Fibroblast of gingiva (primary cell): ENCODE measurements at places on chromosomes 13 and 19.
A peak's percentile ranks its signal among the peaks of the same experiment; 100 is the strongest.

DNA sequence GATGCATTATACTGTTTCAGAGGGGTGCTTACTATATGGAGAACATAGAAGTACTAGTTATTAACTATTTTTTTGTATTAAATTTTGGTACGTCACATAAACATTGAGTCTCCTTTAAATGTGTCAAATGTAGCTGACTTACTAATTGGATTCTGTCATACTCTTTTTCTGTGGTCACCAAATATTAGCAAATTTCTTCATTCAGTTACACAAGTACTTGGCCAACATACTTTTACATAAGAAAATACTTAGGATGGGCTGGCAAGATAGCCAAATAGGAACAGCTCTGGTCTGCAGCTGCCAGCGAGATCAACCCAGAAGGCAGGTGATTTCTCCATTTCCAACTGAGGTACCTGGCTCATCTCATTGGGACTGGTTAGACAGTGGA lies 19.2 kb downstream of the LPAR6 start:
- DNase-seq: peak; percentile 79

DNA sequence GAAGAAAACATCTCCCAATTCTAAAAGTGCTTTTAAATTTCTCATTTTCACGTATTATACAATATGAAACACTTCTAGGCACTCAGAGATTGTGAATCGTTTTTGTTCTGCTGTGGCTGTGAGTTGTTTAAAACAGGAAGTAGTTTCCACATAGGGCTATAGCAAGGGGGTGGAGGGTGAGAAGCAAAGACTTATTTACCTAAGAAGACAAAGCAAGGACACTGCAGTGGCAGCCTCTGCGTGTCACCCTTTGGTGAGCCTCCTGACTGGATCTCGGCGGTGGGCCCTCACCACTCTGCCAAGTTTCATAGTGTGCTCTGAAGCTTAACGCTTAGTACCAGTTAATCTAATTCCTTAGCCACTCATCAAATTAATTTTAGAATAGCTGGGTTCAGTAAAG lies 56.8 kb downstream of the TNFSF13B start:
- no peak for DNase-seq

- DNase-seq: peak; percentile 71
Observed at GRCh38 chr13:95191821-95192563, 109.3 kb downstream of the ABCC4 start.

GRCh38 chr13:29315847-29316246 lies 279.6 kb downstream of the SLC7A1 start:
- no peak for DNase-seq

- DNase-seq: no peak
Observed at GRCh38 chr13:52782471-52783448, 43.1 kb upstream of the CNMD start.

GRCh38 chr13:92896842-92897241 lies 329.8 kb upstream of the GPC6 start:
- no peak for DNase-seq

GRCh38 chr19:4385291-4386040 lies 14.9 kb downstream of the SH3GL1 start:
- DNase-seq: no peak

DNA sequence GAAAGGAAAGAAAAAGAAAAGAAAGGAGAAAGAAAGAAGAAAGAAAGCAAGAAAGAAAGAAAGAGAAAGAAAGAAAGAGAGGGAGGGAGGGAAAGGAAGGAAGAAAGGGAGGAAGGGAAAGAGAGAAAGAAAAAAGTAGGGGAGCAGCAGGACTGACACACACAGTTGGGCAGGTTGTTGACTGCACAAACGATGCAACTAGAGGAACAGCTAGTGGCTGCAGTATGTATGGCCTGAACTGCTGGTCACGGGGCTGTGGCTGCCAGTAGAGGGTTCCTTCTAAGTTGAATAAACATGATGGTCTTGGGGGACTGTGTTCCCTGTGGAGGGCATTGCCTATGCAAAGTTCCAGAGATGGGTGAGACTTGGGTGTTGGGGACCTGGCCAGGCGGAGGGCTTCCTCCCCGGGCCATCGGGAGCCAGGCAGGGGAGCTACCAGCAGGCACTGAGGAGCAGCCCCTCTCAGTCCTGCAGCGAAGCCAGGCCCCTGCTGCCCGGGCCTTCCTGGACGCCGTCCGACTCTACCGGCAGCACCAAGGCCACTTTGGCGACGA lies 16.7 kb upstream of the COLGALT1 start:
- no peak for DNase-seq

- no peak for DNase-seq
Observed at GRCh38 chr19:53958823-53959757, 3.6 kb upstream of the CACNG8 start.

GRCh38 chr19:1470055-1470304 lies 9.0 kb downstream of the C19orf25 start:
- DNase-seq: no peak

DNA sequence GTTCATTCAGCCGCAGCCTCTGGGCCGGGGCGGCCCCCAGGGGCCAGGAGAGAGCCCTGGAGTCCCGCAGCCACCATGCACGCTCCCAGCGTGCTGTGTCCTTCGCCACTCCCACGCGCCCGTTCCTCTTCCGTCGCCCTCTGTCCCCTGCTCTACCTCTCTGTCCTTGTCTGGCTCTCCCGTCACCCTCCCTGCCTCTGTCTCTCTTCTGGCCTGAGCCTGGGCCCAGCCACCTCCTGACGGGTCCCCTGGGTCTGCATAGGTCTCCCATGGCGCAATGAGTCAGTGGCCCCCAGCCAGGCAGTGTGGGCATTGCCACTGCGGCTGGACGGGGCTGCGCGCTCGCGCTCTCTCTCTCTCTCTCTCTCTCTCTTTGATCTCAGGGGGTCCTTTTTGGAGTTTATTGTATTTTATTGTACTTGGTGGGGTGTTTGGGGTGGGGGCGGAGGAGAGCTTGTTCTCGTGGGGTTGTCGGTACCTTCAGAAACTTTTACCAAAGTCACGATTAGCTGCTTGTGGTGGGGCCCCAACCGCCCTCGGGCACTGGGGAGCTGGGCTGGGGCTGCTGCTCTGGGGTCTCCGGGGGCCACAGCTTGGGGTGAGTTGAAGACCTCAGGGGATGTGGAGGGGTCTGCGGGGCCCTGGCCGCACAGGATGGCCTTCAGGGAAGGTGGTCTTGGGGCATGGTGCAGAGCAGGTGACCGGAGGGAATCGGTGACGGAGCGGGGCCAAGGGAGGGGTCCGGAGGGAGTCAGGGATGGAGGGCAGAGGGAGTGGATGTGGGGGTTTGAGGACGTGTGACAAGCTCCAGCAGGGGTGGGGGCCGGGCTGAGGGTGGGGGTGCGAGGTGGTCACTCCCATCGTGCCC lies 1.7 kb upstream of the TGFBR3L start:
- no peak for DNase-seq

- DNase-seq: no peak
Observed at GRCh38 chr13:34757441-34757840, 184.6 kb upstream of the NBEA start.

- DNase-seq: no peak
Observed at GRCh38 chr13:112574834-112575613, 12.9 kb downstream of the TUBGCP3 start.

DNA sequence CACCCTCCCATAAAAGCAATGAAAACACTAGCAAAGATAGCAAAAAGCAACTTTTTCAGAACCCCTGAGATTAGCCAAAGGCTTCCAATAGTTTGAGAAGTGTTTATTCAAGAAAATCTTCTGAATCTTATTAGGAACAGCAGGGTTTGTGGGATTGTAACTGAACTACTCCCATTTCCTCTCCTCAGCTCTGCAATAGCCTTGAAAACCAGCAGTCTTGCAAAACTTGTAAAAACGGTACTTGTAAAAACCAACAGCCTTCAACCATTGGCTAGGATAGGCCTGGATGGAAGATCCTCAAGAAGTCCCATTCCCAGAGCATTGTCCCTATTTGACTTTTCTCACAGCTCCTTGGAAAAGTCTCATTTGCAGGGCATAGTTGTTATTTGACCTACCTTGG lies 12.1 kb downstream of the RNASEH2B start:
- no peak for DNase-seq

DNA sequence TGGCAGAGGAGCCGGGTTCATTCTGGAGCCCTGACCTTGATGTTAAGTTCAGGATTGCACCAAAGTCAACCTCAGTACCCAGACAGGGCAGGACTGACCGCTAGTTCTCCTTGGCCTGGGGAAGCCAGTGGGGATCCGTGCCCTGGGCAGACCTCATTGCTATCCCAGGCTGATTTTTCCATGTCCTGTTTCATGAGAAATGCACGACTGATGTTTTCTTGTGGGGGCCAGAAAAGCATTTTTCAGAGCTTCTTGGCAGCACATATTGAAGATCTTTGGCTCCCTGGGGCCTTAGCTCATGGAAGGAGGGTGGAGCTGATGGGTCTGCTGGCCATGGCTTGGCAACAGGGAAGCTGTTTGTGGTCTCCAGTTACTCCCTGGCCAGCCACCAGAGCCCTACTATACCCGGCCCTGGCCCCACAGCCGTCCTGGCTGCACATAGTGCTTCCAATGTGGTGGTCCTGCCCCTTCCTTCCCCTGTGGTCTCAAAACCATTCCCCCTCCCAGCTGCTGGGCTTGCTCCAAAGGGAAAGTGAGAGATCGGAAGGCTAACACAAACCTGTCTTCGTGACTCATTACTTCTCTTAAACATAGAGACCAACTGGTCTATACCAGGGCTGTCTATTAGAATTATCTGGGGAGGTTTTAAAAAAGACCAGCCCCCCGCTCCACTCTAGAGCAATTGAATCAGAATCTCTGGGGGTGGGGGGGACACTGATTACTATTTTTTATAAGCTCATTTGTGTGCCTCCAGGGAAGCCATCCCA lies 11.2 kb downstream of the IL17D start:
- DNase-seq: peak; percentile 96

DNA sequence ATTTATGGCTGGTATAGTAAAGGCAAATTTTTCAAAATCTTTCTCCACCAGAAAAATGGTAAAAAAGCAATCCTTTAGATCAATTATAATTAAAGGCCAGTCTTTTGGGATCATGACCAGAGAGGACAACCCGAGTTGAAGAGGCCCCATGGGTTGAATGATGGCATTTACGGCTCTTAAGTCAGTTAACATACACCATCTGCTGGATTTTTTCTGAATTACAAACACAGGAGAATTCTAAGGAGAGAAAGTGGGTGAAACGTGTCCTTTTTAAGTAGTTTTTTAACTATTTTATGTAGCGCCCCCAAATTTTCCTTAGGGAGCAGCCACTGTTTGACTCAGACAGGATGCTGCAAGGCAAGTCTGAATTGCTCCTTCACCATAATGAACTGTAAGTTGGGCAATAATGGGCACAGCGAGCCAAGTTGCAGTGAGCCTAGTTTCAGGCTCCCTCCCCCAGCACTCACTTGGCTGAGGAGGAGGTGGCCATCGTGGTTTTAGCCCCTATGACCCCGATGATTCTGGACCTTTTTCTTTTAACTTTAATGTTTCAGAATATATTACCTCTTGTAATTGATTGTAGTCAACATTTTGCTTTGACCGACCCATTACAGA lies 13.6 kb upstream of the ZNF611 start:
- peak; percentile 29 for DNase-seq

DNA sequence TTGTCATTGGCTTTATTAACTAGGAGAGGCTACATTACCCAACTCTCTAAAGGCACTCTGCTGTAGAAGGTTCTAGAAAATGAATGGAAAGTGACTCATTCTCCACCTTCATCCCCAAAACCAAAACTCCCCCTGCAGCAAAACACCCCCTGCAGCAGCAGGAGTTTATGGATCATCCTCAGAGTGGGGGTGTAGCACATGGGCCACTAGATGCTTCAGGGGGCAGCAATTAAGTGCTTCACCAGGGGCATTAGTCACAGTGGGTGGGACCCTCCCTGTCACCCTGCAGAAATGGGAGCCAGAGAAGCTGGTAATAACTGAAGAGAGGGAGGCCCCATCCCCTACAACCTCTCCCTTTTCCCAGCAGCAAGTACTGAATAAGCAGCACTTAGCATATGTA lies 64.5 kb upstream of the MED4 start:
- DNase-seq: no peak

DNA sequence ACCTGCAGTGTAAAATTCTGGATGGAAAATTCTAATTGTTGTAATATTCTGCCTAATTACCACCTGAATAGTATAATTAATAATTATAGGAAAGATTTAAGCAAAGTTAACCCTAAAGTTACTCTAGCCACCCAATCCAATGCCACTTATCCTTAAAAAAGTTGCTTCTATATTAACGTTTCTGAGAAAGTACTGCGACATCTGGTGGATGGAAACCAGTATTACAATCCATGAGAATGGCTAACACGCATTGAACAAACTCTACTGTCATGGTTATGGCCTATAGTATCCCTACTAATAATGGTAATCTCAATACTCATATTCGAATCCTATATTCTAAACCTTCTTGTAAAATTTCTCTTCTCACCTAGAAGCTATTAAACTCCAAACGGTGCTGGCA lies 1551.8 kb downstream of the SLITRK1 start:
- DNase-seq: no peak

DNA sequence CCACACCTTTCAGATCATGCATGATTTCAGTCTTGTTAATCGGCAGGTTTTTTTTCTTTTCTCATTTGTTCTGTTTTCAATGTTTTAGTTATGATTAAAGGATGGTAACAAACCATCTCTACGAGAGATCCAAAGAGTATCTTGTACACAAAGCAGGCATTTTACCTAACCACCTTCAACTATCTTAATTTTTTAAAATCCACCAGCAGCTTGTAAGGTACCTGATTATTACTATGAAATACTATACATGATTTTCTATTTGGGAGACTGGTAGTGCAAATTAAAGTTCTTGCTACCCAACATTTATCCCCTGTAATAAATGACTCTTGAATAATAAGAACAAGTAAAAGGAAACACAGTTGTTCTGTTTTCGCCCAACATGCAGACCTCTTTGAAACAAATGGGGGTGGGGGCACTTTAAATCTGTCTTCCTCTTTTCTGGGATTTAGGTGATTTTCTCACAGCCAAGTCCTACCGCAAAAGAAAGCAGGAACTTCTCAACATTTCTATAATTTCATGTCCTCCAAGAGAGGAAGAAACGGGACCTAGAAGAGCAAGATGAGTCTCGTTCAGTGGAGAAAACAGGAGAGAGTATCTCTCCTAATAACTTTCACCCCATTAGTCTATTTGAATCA lies 3.6 kb downstream of the POU4F1 start:
- no peak for DNase-seq

- DNase-seq: no peak
Observed at GRCh38 chr13:42048342-42048683, at the start of gene DGKH. DGKH (plus strand) TSS chr13:42048648; CDS start chr13:42048774, 126 bp downstream.

GRCh38 chr13:106061781-106062180 lies 473.7 kb downstream of the EFNB2 start:
- DNase-seq: no peak

DNA sequence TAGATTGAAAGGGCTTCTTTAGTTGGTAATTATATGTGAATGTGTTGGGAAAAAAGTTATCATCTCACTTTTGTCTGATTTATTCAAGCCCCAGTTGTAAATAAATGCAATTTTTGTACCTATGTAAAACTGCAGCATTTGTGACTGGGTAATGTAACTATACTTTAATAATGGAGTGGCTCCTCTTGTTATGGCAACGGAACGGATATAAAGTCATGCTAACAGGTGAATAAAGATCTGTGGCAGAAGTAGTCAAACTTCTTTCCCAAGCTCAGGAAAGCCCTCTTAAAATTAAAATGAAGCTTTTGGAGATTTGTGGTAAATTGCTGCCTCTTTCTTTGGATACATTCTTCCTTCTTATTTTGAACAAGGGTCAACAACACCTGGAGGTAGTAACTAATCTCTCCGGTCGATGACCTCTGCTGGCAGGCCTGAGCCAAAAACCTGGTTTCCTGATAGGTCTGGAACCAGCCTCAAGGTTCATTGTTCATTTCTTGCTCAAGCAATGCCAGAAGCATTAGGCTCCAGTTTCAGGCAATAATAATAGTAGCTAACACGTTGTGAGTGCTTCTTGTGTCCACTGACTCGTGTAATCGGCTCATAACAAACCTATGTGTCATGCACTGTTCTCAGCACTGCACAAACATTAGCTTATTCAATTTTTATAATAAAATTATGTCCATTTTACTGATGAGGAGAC lies 313.4 kb upstream of the DACH1 start:
- no peak for DNase-seq
